ENCODE measurements at places on chromosomes 12 and 14. TPM values are rescaled to one million over a fixed set of nuclear protein-coding genes. Genes with fewer than 3 reads are reported as not detected.

DNA sequence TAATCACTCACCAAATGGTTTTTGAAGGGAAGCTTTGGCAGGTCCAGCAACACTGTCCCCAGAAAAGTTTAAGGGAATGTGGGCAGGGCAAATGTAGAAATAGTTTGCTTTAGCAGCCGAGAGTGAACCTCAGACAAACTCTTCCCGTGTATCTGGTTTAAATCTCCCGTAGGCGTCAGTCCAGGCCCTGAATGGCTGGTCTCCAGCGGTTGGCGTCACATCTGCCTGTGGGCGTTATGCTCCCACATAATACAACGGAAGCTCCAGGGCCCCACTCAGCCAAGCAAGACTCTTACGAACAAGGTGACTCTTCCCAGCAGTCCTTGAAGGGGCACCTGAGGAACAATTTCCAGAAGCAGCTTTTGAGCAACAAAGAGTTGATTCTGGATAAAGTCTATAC is 942 bp downstream of the ZC2HC1C start:
- H3K4me3 ChIP-seq, result peak overlapping the region; percentile 58
- no peaks in the 10 kb centered on the region for H3K36me3 ChIP-seq
- DNase-seq, result no peak
- H3K27ac ChIP-seq, result peak overlapping the region; percentile 86
- no peaks in the 10 kb centered on the region for H3K27me3 ChIP-seq

The DAO gene
- not detected for total RNA-seq

DNA sequence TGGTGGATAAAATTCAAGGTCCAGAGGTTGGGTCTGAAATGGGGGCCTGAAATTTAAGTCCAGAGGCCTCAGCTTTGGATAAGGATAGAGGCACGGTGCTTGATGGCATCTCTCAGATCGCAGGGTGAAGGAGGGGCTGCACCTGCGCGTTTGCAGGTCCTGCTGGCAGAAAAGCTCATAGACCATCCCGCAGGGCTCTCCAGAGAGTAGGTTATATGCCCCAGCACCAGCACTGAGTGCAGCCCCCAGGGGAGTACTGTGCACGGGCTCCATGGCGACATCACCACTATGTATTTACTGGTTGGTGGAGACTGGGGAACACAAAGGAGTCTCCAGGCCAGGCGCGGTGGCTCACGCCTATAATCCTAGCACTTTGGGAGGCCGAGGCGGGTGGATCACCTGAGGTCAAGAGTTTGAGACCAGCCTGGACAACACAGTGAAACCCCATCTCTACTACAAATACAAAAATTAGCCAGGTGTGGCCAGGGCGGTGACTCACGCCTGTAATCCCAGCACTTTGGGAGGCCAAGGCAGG is 4.3 kb upstream of the CD63 start:
- no peaks in the 10 kb centered on the region for H3K27me3 ChIP-seq
- no peak for DNase-seq
- H3K4me1 ChIP-seq, result peaks cover 43% of the 10 kb centered on the region
- no peaks in the 10 kb centered on the region for H3K36me3 ChIP-seq
- no peak overlapping the region for H3K4me3 ChIP-seq

GRCh38 chr12:77601069-77601468 is 229.6 kb upstream of the NAV3 start:
- no peaks in the 10 kb centered on the region for H3K27me3 ChIP-seq
- DNase-seq, result no peak
- H3K36me3 ChIP-seq, result no peaks in the 10 kb centered on the region
- H3K27ac ChIP-seq, result no peak overlapping the region

GRCh38 chr14:101732118-101732517 is 29.4 kb upstream of the PPP2R5C start:
- no peak for DNase-seq
- H3K36me3 ChIP-seq, result no peaks in the 10 kb centered on the region
- H3K27ac ChIP-seq, result no peak overlapping the region
- H3K4me3 ChIP-seq, result no peak overlapping the region
- H3K4me1 ChIP-seq, result peaks cover 11% of the 10 kb centered on the region

The AICDA gene
- not detected for total RNA-seq

DNA sequence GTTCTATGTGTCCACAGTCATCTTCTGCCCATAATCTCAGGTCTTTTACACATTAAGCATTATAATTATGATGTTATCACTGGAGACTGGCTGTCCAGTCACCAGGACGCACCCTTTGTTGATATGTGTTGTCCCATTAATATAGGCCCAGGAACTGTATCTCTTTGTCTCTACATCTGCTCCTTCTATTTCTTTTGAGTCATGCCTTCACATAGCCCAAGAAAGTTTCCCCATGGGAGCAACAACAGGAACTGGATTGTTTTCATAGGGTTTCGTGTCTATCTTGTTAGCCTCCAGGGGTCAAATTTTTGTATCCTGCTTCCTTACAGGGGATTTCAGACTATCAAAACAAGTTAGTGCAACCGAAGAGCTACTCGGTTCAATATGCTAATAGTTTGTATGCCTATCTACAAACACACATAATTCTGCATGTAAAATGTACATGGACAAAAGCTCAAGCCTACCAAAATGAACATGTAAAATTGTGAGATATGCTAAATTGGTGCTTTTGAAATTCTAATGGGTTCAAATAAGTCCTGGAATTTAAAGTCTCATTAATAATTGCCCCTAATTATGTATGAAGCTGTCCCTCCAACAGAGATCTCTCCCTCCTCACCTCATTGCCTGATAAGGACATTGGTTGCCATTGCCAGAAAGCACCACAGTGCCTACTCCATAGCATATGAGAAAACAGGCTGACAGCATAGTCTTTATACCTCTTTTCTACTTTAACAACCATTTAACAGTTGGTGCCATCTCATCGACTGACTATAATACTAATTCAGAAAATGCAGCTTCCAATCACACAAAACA is 99.8 kb upstream of the DIO2 start:
- peaks cover 6% of the 10 kb centered on the region for H3K4me1 ChIP-seq
- no peaks in the 10 kb centered on the region for H3K36me3 ChIP-seq
- no peaks in the 10 kb centered on the region for H3K27me3 ChIP-seq
- H3K4me3 ChIP-seq, result no peak overlapping the region
- H3K27ac ChIP-seq, result no peak overlapping the region
- DNase-seq, result no peak

The KRT74 gene
- total RNA-seq, result not detected

DNA sequence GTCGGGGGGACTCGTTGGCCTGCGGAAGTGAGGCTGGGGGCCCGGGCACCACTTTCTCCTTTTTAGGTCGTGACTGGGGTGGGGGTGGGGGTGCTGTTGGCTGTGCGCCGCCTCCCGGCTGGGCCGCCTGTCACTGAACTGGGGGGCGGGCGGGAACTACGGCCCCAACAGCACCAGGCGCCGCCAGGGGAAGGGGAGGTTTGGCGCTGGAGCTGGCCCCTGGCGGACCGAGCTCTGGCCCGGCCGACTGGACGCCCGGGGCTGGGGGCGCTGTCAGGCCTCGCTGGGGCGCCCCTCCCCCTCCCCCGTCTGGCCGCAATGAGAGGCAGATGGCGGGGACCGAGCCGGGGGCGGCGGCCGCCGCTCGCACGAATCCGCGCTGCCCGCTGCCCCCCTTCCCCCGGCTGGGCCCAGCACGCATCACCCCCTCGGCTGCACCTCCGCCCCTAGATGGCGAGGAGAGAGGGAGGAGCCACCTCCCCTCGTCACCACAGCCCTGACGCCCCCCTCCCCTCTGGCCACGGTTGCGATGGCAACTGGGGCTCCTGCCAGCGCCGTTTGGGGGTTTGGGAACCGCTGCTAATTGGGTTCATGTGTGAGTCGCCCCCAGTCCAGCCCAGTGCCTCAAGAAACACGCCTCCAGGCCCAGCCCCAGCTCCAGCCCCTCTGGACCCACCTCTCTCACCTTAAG is 723 bp downstream of the NFATC4 start:
- H3K4me1 ChIP-seq, result peaks cover 83% of the 10 kb centered on the region
- H3K4me3 ChIP-seq, result peak overlapping the region; percentile 80
- peak overlapping the region; percentile 97 for H3K27ac ChIP-seq
- H3K27me3 ChIP-seq, result no peaks in the 10 kb centered on the region
- DNase-seq, result no peak
- H3K36me3 ChIP-seq, result no peaks in the 10 kb centered on the region

DNA sequence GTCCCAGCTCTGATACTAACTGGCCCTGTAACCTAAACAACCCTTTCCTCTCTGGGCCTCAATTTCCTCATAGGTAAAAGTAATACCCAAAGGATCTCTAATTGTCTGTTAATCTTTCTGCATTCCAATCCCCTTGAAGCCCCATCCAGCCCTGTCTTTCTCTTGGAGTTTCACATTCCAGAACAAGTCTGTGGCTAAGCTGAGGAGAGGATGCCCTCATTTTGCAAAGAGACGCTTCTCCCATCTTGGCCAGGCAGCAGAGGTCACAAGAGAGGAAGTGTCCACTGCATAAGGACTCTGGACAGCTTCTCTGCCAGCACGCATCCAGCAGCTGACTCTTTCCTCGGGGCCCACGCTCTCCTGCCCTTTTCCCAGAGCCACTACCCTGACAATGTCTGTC is 263.4 kb upstream of the FKBP4 start:
- H3K27me3 ChIP-seq, result no peaks in the 10 kb centered on the region
- H3K4me1 ChIP-seq, result no peaks in the 10 kb centered on the region
- H3K36me3 ChIP-seq, result peaks cover 44% of the 10 kb centered on the region
- no peak overlapping the region for H3K4me3 ChIP-seq

The CLEC1A gene
- 8.3 TPM for total RNA-seq

The ADAMTS20 gene
- total RNA-seq, result not detected

GRCh38 chr12:119113496-119113986 is 65.2 kb upstream of the HSPB8 start:
- H3K36me3 ChIP-seq, result no peaks in the 10 kb centered on the region
- no peak overlapping the region for H3K27ac ChIP-seq
- no peaks in the 10 kb centered on the region for H3K4me1 ChIP-seq
- peaks cover 11% of the 10 kb centered on the region for H3K27me3 ChIP-seq
- no peak overlapping the region for H3K4me3 ChIP-seq
- no peak for DNase-seq

The MANSC4 gene
- total RNA-seq, result not detected

DNA sequence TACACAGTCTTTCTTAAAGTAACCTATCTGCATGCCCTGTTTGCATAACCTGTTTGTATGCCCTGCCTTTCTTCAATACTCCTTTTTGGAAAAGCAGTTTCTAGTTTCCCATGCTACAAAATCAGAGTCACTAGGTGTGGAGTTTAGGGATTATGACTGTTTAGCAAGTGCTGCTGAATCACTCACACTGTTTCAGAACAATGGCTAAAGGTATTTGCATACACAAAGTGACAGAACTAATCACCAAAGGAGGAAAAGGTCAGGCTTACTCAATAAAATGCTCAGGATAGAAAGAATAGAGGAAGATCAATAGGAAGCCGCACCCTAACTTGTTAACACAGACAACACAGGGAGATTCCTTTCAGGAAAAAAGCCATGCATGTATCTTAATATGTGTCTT is 19.4 kb downstream of the EGLN3 start:
- peaks cover 22% of the 10 kb centered on the region for H3K4me1 ChIP-seq
- no peak for DNase-seq
- no peaks in the 10 kb centered on the region for H3K27me3 ChIP-seq
- H3K36me3 ChIP-seq, result peaks cover 26% of the 10 kb centered on the region
- H3K4me3 ChIP-seq, result no peak overlapping the region
- no peak overlapping the region for H3K27ac ChIP-seq

DNA sequence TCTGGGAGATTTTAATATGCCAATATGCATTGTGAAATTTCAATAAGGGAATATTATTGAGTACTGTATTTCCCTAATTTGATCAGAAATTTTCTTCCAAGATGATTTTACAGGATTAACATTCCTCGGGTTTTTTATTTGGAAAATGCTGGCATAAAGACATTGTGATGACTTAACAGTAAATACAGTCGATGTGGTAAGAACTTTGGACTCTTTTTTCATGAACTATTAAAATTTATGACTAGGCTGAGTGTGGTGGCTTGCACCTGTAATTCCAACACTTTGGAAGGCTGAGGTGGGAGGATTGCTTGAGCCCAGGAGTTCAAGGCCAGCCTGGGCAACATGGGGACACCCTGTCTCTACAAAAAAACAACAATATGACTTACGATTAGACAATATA is 197.1 kb upstream of the RASSF8 start:
- H3K4me3 ChIP-seq, result no peak overlapping the region
- no peaks in the 10 kb centered on the region for H3K36me3 ChIP-seq
- no peak for DNase-seq
- no peaks in the 10 kb centered on the region for H3K4me1 ChIP-seq
- H3K27me3 ChIP-seq, result no peaks in the 10 kb centered on the region

The DYRK2 gene
- total RNA-seq, result 30.3 TPM

GRCh38 chr12:66503746-66504145 is 175.1 kb downstream of the GRIP1 start:
- no peak overlapping the region for H3K4me3 ChIP-seq
- H3K27ac ChIP-seq, result no peak overlapping the region
- no peaks in the 10 kb centered on the region for H3K36me3 ChIP-seq
- H3K27me3 ChIP-seq, result no peaks in the 10 kb centered on the region
- no peaks in the 10 kb centered on the region for H3K4me1 ChIP-seq

DNA sequence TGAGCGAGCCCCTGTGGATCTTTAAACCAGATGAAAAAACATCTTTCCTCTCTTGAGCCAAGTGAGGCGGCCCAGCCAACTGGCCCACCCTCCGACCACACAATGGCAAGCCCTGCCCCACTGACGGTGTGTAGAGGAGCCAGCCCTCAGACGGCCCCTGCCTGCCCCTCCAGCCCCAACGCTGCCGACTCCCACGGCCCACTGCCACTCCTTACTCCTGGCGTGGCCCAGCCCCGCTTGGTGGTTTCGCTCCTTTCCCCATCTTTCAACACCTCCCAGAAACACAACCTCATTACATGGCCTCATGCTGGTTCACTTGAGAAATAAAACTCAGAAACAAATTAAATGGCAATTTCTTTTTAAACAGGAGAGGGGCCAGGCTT is 80.6 kb upstream of the DICER1 start:
- H3K4me3 ChIP-seq, result no peak overlapping the region
- DNase-seq, result no peak
- H3K4me1 ChIP-seq, result peaks cover 20% of the 10 kb centered on the region
- no peaks in the 10 kb centered on the region for H3K27me3 ChIP-seq
- H3K36me3 ChIP-seq, result no peaks in the 10 kb centered on the region

DNA sequence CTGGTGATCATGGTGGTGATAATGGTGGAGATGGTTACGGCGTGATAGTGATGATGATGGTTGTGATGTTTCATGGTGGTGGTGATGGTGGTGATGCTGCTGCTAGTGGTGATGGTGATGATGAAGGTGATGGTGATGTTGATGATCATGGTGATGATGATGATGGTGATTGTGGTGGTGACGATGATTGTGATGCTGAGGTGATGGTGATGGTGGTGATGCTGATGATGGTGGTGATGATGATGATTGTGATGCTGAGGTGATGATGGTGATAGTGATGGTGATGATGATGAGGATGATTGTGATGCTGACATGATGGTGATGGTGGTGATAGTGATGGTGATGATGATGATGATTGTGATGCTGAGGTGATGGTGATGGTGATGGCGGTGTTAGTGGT is 113.2 kb upstream of the EVL start:
- H3K4me1 ChIP-seq, result peaks cover 43% of the 10 kb centered on the region
- H3K27ac ChIP-seq, result no peak overlapping the region
- H3K36me3 ChIP-seq, result no peaks in the 10 kb centered on the region
- DNase-seq, result no peak
